ENCODE measurements at places on chromosomes 16 and 17.

DNA sequence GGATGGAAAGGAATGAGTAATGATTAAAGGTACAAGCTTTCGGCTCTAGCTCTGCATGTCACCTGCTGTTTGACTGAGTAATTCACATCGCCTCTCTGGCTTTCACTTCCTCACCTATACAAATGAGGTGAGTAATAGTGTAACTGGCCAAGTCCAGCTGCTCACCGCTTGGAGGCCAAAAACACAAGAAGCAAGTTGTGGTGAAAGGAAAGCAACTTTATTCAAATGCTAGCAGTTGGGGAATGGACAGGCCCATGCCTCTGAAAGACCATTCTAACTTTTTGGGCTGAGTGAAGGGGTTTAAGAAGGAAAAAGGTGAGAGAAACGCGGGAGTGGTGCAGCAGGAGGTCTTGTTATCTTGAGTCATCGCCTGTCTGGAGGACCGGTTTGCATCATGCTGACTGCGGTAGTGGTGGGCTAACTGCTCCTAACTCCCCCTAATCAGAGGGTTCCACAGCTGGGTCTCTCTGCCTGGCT lies 45.7 kb upstream of the CSNK2A2 start:
- DNase-seq, result no peak

GRCh38 chr16:70644763-70645597 lies 1.4 kb upstream of the IL34 start:
- no peak for DNase-seq

- no peak for DNase-seq
Observed at GRCh38 chr17:68498479-68499326, 13.5 kb upstream of the PRKAR1A start.

- DNase-seq, result no peak
Observed at GRCh38 chr16:88901718-88902337, 35.4 kb upstream of the PABPN1L start.

- DNase-seq, result no peak
Observed at GRCh38 chr16:19846436-19846835, 38.2 kb downstream of the GPRC5B start.

DNA sequence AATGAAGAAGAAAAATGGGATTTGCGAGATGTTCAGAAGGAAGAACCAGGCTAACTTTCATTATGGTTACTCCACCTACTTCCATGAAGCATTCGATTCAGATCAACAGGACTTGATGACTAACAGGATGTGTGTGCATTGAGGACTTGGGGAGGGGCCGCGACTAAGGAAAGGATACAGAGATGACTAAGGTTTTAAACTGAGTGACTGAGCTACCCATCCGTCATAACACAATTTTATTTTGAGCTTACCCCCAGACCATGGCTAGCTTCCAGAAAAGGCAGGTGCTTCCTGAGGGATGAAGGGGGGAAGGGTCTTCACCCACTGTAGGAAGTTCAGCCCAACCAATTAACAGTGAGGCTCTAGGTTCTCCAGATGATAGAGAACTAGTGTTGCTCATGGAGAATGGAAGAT lies 2.5 kb upstream of the CDYL2 start:
- peak; percentile 76 for DNase-seq

DNA sequence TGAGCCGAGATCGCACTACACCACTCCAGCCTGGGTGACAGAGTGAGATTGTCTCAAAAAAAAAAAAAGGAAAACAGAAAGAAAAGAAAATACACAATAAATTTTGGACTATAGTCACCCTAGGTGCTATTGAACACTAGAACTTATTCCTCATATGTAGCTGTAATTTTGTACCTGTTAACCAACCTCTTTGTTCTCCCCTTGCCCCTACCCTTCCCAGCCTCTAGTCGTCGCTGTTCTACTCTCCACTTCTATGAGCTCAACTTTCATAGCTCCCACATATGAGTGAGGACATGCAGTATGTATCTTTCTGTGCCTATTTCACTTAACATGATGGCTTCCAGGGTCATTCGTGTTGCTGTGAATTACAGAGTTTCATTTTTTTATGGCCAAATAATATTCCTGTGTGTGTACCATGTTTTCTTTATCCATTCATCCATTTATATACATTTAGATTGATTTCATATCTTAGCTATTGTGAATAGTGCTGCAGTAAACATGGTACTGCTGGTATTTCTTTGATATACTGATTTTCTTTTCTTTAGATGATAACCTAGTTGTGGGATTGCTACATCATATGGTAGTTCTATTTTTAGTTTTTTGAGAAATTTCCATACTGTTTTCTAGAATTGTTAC lies 28.3 kb downstream of the VPS35L start:
- DNase-seq, result peak; percentile 28

GRCh38 chr17:61159221-61159814 lies 240.3 kb upstream of the TBX2 start:
- no peak for DNase-seq

DNA sequence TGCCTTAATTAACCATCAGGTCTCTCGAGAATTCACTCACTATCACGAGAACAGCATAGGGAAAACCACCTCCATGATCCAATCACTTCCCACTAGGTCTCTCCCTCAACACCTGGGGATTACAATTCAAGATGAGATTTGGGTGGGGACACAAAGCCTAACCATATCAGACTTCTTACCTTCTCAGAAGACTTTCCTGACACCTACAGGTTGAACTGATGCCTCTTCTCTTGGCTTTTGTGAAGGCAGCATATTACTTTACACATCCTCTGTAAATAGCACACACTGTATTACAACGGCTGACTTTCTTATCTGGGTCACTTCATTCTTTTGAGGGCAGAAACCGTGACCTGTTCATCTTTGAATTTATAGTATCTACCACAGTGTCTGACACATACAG lies 23.6 kb downstream of the BMERB1 start:
- no peak for DNase-seq

DNA sequence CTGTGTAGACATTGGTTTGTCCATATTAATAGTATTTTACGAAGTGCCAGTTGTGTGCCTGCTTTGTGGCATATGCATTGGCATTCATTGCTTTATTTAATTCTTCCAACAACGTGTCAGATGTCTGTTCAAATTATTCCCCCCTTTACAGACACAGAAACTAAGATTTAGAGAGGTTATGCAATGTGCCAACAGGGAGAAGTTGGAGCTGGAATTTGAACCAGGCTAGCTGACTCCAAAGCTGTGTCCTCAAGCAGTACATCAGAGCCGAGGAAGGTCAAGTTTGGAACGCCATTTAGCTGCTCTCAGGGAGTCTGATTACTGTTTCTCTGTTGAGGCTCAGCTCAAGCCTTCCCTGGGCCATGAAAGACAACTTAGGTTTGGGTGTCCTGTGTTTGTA lies 232.3 kb downstream of the WWOX start:
- no peak for DNase-seq

GRCh38 chr17:51442088-51442865 lies 181.9 kb downstream of the UTP18 start:
- no peak for DNase-seq

DNA sequence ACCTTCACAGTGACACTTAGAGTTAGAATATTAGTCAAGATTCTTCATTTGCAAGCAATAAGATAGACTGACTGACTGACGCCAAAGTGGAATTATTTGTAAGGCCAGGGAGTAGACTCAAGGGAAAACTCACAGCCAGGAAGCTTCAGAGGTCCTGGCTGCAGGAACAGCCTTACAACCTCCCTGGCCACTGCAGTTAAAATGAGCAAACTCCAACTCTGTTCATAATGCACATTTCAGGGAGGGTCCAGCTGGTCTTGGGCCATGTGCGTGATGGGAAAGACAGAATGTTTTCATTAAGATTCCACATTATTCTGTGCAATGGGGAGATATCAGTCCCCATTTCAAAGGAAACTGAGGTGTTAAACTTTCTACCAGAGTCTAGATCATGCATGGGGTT lies 9.9 kb downstream of the CAPNS2 start:
- no peak for DNase-seq

Data from activated CD4-positive, alpha-beta T cell treated with anti-CD3 and anti-CD28 coated beads for 48 hours (primary cell).